ENCODE measurements at places on chromosomes 7 and 10.

DNA sequence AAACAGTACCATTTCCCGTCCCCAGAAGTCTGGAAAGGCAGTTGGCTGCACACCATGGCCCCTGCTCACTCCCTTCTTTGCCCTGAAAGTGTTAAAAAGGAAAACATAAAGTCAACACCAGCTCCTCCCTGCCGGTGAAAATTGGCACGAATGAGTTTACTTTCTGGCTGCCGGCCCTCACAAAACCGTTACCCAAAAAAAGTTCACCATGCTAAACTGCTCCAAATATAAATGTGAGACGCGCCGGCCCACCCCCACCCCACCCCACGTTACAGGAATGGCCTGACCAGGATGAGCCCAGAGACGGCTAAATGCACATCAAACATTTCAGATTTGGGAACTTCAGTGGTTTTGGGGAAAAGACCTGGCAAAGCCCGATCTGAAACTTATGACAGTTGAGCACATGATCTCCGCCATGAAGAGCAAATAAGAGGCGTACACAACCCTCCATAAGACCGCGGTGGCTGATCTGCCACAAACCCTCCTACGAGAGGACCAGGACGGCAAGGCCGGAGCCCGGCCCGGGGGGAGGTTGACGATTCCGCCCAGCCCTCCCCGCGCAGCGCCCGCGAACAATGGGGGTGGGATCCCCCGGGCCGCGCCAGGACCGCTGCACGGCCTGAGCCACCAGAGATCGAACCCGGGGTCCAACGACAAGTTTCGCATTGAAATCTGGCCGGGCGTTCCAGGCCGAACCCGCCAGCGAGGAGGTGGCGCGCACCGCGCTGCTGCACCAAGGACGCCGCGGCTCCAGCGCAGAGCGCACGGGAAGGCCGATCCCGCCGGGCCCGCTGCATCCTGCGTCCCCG lies 952 bp downstream of the DIP2C start:
- no peak for DNase-seq

- DNase-seq, result no peak
Measured at GRCh38 chr10:119457966-119458766, 84.4 kb downstream of the RGS10 start.

GRCh38 chr10:113151190-113151666 lies 201.2 kb downstream of the TCF7L2 start:
- DNase-seq, result no peak

- DNase-seq, result peak; percentile 53
Measured at GRCh38 chr10:24209432-24209771, 464 bp downstream of the KIAA1217 start.

DNA sequence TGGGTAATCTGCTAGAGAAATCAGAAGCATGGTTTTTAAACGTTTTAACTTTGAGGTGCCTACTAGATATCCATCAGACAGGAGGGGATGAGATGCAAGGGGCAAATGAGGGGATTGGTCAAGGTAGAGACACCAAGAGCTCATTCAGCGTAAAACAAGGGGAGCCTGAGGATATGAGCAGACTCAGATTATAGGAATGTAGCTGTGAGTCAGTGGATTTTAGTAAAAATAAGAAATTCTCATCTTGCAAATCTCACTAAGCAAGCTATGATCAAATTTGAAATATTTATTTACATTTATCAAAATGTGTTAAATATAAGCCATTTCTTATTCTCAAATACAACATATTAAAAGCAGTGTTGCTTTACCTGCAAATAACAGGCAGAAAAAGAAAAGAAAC lies 21.4 kb upstream of the TFEC start:
- DNase-seq, result no peak

DNA sequence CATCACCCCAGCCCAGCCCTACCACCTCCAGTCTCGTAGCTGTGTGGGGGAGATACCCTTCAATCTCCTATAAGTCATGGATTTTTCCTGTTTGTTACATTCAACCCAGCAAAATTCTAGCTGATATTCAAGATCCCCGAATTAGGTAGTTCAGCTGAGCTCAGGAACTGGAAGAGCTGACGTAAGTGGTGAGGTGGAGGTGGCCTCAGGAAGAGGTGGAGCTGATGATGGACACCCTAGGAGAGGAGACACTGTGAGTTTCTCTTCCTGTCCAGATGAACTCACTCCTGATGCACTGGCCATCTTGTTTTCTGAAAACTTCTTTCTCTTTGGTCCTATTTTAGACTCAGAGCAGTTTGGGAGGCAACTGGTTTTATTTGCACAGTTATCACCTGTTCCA lies 90.5 kb upstream of the PITRM1 start:
- no peak for DNase-seq

- DNase-seq, result no peak
Measured at GRCh38 chr7:141355032-141355431, 196.2 kb upstream of the AGK start.

- DNase-seq, result no peak
Measured at GRCh38 chr7:88116235-88116795, 103.5 kb downstream of the SRI start.

GRCh38 chr10:50541921-50542320 lies 81.8 kb downstream of the SGMS1 start:
- peak; percentile 70 for DNase-seq

GRCh38 chr7:28682801-28683200 lies 270.5 kb downstream of the CREB5 start:
- DNase-seq, result no peak

DNA sequence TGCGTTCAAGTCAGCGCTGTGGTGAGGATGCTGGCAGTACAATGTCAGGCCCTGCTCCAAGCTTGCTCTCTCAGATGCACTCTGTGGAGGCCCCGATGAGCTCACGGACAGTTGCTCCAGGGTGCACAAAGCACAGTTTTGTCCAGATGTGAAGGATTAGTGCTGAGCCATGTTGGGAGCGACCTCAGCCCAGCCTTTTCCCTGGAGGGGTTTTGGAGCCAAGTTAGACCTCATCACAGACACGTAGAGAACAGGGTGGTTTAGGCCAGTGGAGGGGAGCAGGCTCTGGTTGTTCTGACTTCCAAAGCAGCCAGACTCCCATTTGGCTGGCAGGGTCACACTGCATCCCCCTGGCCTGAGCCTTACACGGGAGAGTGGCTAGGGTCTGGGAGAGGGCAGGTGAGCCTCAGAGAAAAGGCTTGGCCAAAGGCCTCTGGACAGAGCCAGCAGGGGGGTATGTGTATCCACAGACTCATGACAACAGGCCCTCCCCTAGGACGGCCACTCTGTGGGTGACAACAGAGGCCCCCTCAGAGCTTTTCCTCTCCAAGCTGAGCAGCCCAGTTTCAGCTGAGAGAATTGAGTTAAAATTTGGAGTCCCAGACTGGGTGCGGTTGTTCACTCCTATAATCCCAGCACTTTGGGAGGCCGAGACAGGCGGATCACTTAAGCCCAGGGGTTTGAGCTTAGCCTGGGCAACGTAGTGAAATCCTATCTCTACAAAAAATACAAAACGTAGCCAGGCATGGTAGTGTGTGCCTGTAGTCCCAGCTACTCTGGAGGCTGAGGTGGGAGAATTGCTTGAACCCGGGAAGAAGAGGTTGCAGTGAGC lies 4.7 kb downstream of the PLAC9 start:
- no peak for DNase-seq

GRCh38 chr7:31811650-31812461 lies 124.8 kb downstream of the PPP1R17 start:
- peak; percentile 20 for DNase-seq

- no peak for DNase-seq
Measured at GRCh38 chr7:44175730-44176129, 13.5 kb downstream of the GCK start.

GRCh38 chr7:2237109-2237602 lies 4.4 kb upstream of the MAD1L1 start:
- peak; percentile 97 for DNase-seq

DNA sequence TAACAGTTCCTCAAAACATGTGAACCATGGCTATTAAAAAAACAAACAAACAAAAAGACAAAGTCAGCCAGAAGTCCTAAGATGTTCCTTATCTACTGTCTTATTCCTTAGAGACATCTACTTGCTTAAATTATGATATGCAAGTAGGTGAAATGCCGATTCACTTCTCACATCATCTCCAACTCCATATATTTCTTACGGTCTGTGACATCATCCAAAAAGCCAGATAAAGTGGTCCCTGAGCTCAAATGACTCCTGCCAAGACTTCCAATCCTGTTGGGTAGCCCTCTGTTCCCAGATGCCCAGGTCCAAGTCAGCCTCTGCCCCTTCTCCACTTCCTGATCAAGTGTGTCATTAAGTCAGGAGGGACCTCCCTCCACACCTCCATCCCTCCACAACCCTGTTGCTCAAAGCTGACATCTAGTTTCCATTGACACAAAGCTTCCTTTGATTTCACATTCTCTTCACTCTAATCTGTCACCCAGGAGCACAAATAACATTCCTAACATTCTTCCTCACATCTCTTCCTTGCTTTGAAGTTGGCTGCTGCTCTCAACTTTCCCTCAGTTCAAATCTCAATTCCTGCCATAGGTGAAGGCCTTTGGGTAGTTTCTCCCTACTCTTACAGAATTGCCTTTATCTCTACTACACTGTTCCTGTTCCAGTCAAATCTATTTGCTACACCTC lies 56.1 kb upstream of the PDLIM1 start:
- DNase-seq, result no peak

DNA sequence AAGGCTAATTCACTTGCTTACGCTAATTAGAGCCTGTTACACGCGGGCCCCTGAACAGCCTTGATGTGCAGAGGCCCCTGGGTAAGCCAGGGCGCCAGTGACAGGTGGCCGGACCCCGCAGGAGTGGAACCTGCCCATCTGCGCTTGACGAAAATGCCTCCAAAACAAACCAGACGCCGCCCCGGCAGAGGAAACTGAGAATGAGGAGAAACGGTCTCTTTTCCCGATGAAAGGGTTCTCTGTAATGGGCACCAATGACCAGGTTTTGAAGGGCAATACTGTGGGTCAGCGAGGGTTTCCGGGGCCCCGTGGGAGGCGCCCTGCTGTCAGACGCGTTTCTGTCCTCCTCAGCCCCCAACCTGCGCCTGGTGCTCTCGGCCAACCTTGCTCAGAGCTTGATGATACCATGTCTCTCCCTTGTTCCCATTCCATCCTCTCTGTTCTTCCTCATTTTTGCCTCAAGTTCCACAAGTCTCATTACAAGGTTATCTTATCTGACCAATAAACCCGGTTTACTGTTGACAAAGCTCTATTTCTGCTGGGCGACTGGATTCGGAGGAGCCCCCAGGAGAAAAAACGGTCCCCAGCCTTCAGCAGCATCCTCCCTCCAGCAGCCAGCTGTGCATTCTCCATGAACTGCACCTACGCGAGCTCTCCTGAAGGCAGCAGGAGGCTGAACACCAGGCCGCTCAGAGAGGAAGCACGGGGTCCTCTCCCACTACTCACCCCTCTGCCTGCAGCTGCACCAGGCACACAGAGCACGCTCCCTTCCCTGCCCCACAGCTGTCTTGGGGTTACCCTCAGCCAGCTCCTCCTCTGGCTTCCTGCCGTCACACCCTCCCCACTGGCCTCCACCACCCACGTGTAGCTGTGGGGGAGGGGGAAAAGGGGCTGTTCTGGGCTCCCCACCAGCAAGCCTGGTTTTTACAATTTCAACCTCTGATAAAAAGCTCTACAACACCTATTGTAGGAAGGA lies 202.0 kb downstream of the MAD1L1 start:
- DNase-seq, result no peak

GRCh38 chr7:131424219-131424822 lies 96.6 kb downstream of the MKLN1 start:
- DNase-seq, result peak; percentile 53

DNA sequence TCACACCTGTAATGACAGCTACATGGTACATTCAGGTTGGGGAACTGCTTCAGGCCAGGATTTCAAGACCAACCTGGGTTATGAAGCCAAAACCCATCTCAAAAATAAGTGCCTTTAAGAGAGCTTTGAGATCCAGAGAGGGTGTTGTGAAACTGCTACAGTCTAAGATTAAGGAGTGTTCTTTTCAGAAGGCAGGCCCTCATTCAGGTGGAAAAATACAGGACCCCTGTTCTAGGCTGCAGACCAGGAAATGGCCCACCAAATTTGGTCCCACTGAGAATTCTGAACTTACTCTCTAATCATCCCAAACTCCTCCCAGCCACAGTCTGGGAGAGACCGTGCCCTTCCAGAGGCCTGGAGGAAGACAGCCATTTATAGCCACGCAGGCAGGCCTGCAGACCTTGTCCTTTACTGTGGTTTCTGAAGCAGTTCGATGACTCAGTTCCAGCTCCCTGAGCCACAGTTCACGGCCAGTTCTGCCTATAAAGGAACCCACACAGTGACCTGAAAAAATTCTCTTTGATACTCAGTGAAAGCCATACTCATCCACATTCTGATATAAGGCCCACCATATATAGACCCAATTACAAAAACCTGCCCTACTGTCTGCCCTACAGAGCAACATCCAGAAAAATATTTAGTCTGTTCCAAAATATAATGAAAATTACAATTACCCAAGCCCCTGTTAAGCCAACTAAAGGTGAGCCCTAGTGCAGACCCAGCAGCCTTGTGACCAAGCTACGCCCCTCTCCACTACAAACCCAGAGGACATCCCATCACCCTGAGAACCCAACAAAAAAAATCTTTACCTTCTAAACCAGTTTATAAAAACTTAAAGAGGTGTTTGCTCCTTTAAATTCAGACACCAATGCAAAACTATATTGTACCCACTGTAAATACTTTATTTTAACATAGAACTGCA lies 21.2 kb downstream of the ZNF680 start:
- no peak for DNase-seq

DNA sequence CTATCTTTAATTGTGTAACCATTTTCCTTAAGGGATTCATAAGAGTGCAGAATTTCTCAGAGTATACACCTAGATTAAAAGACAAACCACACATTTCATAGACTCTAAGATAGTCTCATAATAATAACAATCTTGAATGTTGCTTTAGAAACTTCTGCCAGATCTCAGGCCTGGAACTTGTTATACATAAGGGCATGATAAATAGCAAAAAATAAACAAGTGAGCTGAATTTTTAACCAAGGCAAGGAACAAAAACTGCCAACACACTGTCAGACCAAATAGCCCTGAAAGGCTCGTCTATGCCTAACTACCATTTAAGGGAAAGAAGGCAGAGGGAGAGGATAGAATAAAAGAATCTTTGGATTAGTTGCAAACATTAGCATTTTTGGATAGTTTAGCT lies 65.8 kb upstream of the SEMA3C start:
- DNase-seq, result no peak

GRCh38 chr7:22601003-22601402 lies 101.0 kb upstream of the STEAP1B start:
- no peak for DNase-seq

- DNase-seq, result no peak
Measured at GRCh38 chr7:8197994-8198698, 63.8 kb downstream of the ICA1 start.

GRCh38 chr7:116836048-116836447 lies 26.3 kb upstream of the CAPZA2 start:
- DNase-seq, result no peak

- no peak for DNase-seq
Measured at GRCh38 chr7:140773104-140773503, 76.6 kb downstream of the NDUFB2 start.

DNA sequence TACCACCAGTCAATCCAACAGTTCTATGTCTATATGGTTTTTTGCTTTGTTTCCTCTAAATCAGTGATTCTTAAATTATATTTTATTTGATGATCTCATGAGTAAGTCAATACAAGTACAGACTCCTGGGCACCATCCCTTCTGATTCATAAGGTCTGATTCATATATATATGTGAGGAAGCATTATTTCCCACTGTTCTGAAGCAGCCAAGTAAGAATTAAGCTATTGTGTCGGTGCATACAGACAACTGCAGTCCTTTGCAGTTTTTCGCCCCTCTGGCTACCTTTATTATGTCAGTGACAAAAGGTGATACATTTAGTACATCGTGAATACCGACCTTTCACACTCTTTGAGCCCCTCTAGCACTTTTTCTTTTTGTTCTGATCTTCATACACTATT lies 1079.6 kb upstream of the C7orf33 start:
- DNase-seq, result no peak

GRCh38 chr10:9781666-9782065 lies 1236.0 kb upstream of the CELF2 start:
- DNase-seq, result no peak
